Uterus (tissue), 4 donors: ENCODE measurements at places on chromosomes 1 and 21.

DNA sequence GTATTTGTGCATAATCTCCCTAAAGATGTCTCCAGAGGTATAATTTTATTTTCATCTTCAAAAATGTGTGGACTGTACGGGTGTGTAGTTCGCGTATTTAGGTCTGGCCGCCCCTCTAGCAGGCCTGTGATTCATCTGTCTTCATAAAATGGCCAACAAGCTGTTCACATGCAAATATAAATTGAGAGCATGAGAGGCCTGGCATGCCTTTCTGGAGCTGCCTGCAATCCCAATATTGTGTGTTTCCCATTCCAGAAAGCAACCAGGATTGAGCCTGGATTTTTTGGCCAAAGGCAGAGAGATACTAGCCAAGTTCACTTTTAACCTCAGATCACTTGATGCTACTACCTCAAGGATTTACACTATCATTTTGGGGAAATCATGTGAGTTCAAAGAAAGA is 197.2 kb downstream of the NFIA start:
- DNase-seq, result no peak

- peak; percentile 76 for DNase-seq
Observed at GRCh38 chr1:235075048-235075776, 53.4 kb downstream of the TOMM20 start.

GRCh38 chr1:92567211-92567868 is 80.6 kb upstream of the GFI1 start:
- no peak for DNase-seq

DNA sequence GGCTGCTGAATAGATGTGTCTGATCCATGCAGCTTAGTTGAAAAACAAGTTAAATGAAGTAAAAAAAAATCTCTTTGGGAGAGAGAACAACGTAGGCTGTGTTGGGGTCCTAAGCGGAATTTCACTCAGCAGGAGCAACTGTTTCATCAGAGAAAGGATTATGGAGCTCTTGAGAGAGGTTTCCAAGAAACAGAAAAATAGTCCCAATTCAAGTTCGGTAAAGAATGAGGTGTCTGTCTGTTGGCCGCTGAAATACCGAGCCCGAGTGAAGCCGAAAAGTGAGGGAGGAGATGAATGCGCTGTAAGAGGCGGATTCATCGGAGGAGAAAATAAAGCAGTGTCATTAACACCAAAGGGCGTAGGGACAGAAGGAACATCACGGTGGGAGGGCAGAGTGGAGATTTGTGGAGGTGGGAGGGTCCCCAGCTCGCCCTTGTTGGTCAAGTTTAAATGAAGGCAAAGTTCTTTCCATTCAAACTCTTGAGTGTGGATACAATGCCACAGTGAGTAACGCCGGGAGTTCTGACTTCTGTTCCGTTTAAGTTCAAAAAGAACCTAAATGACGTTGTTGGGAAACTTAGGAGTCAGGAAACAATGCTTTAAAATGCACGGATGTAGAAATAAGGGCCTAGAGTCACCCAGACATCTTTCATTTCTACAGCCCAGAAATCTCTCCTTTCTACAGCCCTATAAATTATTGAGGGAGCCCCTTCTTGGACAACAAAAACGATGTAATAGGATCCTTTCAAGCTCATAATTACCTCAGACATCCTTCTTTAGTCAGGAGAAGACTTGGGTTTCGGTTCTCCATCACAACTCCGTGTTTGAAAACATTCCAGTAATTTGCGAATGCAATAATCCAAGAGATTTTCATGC is 15.6 kb upstream of the SLC45A1 start:
- DNase-seq, result no peak

DNA sequence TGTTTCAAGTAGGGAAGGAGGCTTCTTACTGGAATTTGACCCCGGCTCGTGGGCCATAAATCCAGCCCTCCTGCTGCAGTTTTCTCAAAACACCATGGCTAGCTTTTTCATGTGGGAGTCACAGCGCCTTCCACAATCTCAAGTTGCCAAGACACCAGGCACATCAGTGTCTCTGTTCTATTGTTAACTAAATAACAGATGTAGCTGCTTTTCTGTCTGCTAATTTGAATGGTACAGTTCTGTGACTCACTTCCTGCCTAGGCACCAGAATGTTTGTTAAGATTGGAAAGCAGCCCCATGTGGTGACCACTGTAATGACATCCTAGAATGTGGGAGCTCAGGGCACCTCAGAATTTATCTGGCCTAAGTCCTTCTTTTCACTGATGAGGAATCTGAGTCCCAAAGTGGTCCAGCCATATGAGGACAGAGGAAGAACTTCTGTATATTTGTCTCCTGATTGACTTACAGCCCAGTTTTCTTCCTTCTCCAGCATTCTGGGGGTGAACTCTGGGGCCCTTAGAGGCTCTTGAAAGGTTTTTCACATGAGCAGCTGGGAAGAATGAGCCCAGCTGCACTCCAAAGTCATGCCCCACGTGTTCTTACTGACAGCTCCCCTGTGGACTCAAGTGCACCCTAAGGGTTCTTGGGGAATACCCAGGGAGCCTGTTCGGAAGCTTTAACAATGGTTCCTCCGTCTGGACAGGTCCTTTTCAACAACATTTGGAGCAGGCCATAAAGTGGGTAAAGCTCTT is 27.5 kb downstream of the TRIM45 start:
- DNase-seq, result peak; percentile 60

- DNase-seq, result no peak
Observed at GRCh38 chr1:203174324-203174985, 1.2 kb downstream of the MYBPH start.

GRCh38 chr1:111837393-111837792 is 81.7 kb downstream of the DDX20 start:
- no peak for DNase-seq

GRCh38 chr21:41754479-41754891 is 12.4 kb downstream of the RIPK4 start:
- no peak for DNase-seq

GRCh38 chr21:46634427-46634826 is 1.0 kb upstream of the PRMT2 start:
- no peak for DNase-seq

GRCh38 chr1:42766741-42767509 is at the start of the genes C1orf50 and P3H1:
Gene C1orf50, plus strand, starts transcription at chr1:42767249. Its CDS starts 63 bp downstream, at chr1:42767312.
Gene P3H1, minus strand, starts transcription at chr1:42767028. Its CDS starts 57 bp downstream, at chr1:42766971.
- peak; percentile 100 for DNase-seq

GRCh38 chr1:167375949-167376348 is 142.4 kb downstream of the CD247 start:
- no peak for DNase-seq

DNA sequence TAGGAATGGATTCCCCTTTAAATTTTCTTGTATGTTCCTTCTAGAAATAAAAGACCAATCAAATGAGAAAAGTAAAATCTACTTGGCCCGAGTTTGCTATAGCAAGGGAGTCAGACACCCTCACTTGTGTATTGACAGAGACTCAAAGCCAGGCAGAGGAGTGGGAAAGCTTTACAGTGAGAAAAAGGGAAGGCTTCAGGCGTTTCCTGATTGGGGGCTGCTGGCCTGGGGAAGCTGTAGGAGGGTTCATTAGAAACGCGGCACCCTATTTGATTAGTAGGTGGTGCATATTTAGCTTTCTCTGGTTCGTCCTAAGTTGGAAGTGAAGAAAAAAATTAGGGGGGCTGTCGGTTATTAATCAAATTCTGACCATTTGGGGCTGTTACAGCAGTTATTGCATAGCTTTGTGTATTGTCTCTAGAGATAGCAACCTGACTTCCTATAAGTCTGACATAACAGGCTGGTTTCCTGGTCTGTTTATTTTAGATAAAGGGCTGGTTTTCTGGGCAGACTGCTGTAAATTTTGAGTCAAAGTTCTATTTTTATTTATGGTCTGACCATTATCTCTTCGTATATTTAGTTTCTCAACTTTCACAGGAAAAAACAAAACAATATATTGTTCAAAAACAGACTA is 10.0 kb downstream of the SLC25A24 start:
- no peak for DNase-seq

DNA sequence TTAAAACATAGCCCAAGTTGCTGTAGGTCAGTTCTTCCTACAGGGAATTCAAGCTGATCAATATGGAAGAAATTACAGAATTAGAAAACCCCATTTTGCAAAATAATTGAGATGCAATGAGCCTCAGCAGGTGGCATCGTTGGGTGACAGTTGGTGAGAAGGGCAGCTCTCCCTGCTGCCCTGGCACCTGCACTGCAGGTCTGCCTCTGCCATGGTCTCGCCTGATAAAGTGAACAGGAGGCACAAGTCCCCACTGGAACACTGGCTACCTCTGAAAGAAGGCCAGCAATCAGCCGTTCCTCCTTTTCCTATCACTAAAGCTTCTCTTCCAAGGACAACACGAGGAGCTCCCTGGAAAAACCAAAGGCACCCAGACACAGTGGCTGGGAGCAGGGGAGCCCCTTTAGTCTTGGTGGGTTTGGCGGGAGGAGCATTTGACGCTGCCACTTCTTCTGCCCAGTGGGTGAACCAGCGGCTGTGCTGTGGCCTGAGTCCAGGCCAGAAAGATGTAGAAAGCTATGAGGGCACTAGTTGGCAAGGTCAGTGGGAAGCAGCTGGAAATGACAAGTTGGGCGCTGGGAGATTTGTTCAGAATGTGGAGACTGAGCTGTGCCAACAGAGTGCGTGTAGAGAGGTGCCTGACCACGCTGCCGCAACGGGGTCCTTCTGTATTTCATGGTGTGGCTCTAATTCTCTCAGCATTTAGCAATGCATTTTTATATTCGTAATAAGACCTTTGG is 93.1 kb downstream of the RIPK4 start:
- DNase-seq, result no peak

- no peak for DNase-seq
Observed at GRCh38 chr1:38334930-38335592, 288.5 kb upstream of the POU3F1 start.

- no peak for DNase-seq
Observed at GRCh38 chr1:192629612-192630011, 6.3 kb upstream of the RGS13 start.

DNA sequence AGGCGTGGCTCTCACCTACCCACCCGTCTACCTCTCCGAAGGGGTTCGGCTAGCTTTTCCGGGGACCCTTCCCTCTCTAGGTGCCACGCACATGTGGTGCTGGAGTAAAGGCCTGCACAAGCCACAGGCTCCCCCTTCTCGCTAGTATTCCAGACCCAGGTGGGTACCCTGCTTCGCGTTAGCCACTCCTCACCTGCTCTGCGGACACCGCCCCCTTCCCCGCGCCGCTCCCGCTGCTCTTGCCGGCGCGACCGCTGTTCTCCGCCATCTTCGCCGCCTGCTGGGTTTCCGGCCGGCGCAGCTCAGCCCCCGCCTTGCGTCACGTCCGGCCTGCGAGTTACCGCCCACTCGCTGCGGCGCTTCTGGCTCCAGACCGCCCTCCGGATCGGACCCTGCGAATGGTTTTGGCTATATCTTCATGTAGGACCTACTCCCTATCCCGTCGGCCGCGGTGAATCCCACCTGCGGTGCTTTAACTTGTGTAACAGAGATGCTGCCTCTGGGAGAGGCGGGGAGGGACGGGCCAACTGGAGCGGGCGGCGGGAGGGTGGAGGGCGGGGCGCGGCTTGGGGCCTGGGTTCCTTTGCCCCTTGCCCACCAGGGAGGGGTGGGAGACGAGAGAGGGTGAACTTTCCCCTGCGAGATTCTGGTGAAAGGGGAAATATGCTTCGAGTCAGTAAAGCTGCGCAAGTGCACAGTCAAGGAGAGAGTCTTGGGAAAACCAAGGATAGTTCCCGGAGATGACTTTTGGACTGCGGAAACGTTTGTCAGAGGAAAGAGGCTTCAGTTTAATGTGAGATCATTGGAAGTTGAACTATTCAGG is at the start of the genes NIT1 and PFDN2:
Gene NIT1 (plus strand): TSS at position 347 of the 823 bp plus-strand sequence. CDS start 72 bp downstream, at position 419.
Gene PFDN2 (minus strand): TSS at position 279 of the 823 bp plus-strand sequence. CDS start 11 bp downstream, at position 268.
- peak; percentile 86 for DNase-seq

GRCh38 chr1:226420897-226421296 is 13.0 kb upstream of the PARP1 start:
- DNase-seq, result no peak

- no peak for DNase-seq
Observed at GRCh38 chr1:234311414-234311813, 61.8 kb upstream of the COA6 start.

GRCh38 chr21:26225046-26225445 is 54.5 kb upstream of the APP start:
- DNase-seq, result no peak

DNA sequence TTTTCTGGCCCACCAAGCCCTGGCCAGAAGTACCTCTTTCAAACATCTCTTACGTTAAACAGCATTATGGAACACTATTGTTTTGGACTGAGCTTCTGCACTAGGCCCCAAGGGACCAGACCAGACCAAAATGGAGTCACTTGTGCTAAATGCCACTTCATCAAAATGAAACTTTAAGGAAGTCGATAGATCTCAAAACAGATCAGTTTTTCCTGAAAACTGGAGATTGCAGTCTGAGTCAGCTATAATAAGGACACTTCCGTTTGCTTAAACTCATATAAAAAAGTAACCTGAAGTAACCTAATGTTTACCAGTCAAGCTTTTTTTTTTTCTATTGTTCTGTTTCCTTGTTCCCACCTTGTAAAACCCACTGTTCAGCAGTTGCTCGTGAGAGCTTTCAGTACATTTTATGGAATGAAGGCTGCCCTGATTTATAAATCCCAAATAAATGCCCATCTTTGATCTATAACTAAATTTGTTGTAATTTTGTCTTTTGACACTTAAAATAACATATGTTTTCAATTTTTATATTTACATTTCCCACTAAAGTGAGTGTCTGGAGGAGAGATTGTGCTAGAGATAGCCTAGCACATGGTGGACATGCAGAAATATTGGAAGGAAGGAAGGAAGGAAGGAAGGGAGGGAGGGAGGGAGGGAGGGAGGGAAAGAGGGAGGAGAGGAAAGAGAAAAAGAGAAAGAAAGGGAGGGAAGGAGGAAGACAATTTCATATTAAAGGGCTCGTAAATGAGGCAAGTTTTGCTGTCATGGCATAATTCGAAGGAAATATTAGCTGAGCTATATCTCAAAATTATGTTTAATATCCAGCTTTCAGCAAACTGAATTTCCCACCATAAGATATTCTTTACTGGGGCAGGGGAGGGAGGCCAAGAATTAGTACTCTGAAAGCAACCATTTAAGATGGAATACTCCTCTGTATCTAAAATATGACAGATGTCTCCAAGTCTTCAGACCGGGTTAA is 77.0 kb upstream of the CXADR start:
- no peak for DNase-seq

GRCh38 chr1:24535021-24535424 is 20.9 kb upstream of the NCMAP start:
- no peak for DNase-seq
